ENCODE measurements at places on chromosomes 1 and 21. TPM values are rescaled to one million over a fixed set of nuclear protein-coding genes. Genes with fewer than 3 reads are reported as not detected.

DNA sequence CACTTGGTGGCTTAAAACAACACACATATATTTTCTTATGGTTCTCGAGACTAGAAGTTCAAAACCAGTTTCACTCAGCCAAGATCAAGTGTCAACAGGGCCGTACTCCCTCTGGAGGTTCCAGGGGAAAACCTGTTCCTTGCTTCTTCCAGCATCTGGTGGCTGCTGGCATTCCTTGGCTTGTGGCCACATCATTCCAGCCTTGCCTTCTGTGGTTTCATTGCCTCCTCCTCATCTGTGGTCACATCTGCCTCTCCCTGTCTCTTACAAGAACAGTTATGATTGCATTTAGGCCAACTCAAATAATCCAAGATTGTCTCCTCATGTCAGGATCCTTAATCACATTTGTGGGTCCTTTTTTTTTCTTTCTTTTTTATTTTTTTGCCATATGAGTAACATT lies 240.7 kb upstream of the HOOK1 start:
- peak; percentile 68 for DNase-seq

DNA sequence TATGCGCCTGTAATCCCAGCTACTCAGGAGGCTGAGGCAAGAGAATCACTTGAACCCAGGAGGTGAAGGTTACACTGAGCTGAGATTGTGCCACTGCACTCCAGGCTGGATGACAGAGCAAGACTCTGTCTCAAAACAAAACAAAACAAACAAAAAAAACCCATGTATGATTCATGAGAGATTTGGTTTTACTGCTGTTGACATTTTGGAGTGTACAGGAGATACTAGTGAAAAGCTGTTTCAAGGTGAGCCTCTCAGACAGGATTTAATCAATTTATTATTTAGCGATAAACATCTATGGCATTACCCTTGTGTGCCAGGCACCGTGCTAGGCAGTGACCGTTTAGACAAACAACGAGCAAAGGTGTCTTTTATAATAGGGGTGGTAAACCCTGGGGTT lies 16.5 kb downstream of the LHX4 start:
- no peak for DNase-seq

DNA sequence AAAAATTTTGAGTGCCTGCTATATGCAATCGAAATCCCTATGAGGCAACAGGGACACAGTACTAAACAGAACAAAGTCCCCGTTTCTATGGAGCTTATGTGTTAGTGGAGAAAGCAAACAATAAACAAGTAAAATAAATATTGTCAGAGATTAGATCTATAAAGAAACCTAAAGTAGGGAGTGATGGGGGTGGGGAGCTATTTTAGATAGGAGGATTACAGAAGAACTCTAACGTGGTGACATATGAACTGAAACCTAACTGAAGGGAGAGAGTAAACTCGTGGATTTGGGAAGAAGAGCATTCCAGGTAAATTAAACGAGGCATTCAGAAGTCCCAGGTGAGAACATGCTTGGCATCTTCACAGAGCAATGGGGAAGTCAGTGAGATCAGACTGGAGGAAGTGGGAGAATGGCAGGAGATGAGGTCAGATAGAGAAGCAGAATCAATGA lies 154.5 kb downstream of the DENND1B start:
- DNase-seq, result no peak

GRCh38 chr1:163082971-163083370 lies 13.8 kb downstream of the RGS4 start:
- no peak for DNase-seq

- no peak for DNase-seq
Measured at GRCh38 chr1:64942675-64943074, 23.7 kb downstream of the JAK1 start.

- no peak for DNase-seq
Measured at GRCh38 chr1:53128401-53128800, 14.0 kb downstream of the SLC1A7 start.

DNA sequence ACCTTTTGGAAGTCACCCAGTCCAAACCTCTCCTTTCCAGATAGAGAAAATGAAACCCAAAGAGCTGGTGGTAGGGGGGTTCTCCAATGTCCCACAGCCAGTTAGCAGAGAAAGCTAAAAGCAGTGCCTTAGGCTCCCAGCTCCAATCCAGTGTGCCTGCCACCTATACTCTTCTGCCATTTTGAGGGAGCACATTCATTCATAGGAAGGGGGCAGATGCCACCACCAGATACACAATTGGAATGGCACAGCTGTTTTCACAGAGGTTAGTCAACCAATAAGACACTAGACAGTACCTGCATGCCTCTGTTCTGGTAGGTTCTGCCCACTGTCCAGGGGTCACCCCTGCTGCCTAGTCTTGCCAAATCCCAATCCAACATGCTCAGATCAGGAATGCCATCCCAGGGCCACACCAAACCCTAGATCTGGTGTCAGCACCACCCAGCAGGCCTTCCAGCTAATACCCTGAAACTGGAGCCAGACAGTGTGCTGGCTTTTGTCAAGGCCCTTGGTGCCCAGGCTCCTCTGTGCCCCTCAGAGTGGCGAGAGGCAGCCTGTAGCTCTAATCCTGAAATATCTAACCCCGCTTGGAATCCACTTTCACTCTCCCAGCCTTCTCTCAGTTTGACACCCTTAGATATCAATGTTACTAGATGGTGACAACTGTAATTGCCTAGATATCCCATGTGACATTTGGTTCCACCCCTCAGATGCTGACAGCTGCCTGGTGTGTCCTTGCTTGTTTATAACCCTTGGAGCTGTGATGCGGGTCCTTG lies 178.6 kb downstream of the TGFBR3 start:
- DNase-seq, result no peak

- DNase-seq, result peak; percentile 18
Measured at GRCh38 chr1:14869187-14869586, 270.7 kb downstream of the KAZN start.

DNA sequence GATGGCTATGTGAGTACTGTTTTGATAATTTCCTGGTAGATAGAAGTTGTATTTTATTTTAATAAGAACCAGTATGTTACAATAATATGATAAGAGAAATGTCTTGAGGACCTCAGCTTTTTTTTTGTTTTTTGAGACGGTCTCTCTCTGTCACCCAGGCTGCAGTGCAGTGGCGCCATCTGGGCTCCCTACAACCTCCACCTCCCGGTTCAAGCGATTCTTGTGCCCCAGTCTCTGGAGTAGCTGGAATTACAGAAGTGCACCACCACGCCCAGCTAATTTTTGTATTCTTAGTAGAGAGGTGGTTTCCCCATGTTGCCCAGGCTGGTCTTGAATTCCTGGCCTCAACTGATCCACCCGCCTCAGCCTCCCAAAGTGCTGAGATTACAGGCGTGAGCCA lies 968.1 kb upstream of the ADGRL4 start:
- no peak for DNase-seq

DNA sequence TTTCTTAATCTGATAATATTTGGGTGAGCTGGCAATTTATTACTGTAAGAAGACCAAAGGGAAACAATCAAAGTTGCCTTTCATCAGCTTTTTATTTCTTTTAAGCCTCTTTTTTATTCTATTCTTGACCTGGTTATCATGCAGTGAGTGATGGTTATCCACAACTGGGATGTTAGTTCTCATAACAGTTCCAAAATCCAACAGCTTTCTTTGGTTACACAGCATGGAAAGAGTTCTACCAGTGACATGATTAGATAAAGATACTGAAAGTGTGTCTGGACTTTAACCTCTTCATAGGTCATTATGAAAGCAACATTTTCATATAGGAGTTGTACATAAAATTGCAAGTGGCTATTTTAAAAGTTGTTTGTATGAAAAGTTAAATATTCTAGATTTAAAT lies 163.0 kb downstream of the SYT2 start:
- DNase-seq, result no peak

DNA sequence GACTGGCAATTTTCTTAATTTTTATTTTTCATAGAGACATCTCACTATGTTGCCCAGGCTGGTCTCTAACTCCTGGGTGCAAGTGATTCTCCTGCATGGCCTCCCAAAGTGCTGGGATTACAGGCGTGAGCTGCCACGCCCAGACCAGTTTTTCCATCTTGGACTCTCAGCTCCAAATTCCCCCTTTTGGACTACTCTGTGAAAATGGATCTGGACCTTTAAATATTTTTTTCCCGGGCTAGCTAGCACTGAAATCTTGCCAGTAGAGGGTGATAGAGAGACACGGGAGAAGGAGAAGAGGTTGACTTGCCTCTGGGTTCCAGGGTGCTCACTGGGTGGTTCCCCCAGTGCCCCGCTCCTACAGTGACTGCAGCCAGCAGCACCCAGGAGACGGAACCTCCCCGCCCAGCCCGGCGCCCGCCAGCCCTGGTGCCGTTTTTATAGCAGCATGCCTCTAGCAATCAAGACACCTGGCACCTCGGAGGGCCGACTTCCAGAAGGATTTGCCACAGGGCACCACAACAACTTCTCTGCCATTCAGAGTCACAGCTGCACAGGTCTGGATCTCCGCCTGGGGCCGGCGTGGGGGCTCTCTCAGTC lies 34.7 kb upstream of the SCCPDH start:
- DNase-seq, result peak; percentile 63

DNA sequence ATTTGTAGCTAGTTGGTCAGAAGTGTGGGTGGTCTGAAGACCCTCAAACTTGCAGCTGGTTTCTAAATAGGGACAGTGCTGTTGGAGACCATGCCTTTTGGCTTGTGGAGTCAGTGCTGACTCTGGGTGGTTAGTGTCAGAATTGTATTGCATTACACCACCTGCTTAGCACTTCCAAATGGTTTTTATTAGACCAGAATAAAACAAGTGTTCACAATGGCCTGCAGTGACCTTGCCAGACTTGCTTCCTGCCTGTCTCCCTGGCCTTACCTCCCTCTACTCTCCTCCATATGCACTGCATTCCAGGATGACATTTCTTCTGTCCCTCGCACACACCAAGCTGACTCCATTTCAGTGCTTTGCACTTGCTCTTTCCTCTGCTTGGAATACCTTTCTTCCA lies 72.7 kb upstream of the CNIH3 start:
- DNase-seq, result no peak

- no peak for DNase-seq
Measured at GRCh38 chr1:50132347-50132894, 23.7 kb downstream of the ELAVL4 start.

GRCh38 chr1:27981145-27981544 lies 21.4 kb downstream of the XKR8 start:
- DNase-seq, result no peak

The TDRD5 gene
- not detected for total RNA-seq

The TRIM62 gene
- total RNA-seq, result 3.2 TPM

The RUNX3 gene
- total RNA-seq, result 4.6 TPM

The ADAMTSL4 gene
- 3.5 TPM for total RNA-seq

The BACE2 gene
- 220 TPM for total RNA-seq

The OR10J1 gene
- total RNA-seq, result not detected

The SH2D1B gene
- total RNA-seq, result not detected

The SELL gene
- total RNA-seq, result 1.5 TPM

All from MG63 (cell line).